ENCODE measurements at places on chromosomes 7 and 10.

DNA sequence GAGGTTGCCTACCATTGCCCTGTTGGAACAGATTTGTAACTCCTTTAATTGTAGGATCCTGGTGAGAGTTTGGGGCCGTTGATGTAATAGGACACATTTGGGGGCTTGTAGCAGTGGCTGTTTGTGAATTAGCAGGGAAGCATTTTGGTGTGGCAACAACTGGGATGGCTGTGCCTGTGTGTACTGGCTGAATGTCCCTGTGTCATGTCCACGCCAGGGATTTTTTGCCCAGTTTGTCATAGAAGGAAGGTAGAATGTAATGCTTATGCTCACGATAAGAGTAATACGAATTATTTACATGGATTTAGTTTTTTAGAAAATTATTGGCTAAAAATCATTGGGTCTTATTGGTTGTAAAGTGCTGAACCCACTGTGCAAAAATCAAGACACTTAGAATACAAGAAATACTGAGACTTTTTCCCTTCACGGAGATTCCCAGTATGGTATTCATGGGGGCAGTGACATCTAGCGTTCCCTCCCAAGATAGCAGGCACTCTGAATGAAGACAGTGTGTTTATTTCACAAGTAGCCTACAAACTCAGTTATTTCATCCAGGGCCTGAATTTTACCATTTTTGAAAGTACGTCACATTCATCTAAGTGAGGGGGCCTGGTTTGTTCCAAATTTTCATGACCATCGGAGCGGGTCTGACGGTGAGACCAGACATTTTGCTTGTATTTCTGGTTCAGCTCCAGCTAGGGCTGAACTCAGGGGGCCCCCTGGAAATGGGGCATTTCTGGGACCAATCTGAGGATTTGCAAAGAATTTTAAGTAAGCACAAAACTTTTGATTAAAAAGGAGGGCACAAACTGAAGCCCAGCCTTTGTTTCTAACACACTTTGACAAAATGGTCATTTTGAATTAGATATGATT is 74.7 kb downstream of the CACNB2 start:
- no peak for DNase-seq

DNA sequence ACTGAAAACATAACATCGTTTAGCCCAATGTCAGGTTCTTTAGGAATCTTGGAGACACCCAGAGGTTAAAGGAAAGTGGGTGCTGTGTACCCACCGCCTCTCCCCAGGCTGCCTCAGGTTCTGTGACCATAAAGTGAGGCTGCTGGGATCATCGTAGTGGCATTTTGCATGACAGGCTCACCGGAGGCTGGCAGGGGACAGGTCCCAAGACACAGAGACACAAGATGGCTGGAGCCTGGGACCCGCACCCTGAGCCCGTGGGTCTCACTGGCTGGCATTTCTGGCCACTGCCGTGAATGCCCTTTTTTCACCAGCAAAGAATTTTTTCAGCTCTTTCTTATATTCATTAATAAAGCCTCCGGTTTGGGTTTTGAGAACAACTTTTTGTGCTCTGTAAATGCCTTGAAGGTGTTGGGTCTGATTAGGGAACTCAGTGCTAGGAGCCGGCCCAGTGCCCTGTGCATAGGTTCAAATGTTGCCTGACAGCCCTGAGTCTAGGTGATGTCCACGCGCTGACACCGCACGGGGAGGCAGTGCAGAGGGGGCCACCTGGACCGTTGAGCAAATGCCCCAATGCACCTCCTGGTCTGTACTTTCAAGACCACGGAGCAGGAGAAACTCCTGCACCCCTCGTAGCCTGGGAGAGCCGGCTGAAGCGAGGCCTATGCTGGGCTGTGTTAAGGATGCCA is 130.0 kb downstream of the PAXIP1 start:
- DNase-seq = no peak

DNA sequence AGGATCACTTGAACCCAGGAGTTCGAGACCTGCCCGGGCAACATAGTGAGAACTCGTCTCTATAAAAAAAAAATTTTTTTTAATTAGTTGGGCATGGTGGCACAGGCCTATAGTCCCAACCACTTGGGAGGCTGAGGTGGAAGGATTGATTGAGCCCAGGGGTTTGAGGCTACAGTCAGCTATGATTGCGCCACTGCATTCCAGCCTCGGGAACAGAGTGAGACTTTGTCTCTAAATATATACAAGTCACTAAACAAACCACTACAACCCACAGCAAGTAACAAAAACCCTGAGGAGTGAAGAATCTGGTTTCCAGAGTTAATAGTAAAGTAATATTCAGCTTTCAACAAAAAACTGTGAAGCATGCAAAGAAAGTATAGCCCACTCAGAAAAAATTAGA is 32.7 kb upstream of the HHEX start:
- no peak for DNase-seq

- DNase-seq = no peak
These were observed 106.5 kb downstream of the ARHGAP12 start for GRCh38 chr10:31822150-31822549.

GRCh38 chr10:59512951-59513350 is 150.6 kb upstream of the FAM13C start:
- DNase-seq = no peak

- no peak for DNase-seq
These were observed 37.6 kb downstream of the PITRM1 start for GRCh38 chr10:3135006-3135405.

- no peak for DNase-seq
These were observed 24.3 kb upstream of the LARP4B start for GRCh38 chr10:955820-956217.

DNA sequence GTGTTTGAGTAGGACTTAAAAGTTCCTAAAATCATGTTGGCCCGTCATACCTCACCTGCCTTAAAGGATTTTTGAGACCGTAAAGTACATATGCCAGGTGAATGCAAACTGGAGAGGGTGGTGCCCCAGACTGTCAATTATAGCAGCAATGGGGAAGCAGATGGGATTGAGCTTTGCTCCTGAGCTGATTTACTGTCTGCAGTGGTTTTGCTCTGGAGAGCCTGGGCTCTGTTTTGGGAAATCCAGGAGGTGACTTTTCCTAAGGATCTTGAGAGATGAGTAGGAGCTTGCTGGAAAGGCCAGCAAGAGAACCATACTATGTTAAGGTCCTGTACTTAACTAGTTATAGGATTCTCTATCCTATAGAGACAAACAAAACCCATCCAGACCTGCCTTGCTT is 43.0 kb downstream of the COL13A1 start:
- no peak for DNase-seq

All from DMS 273 treated with DMSO at 0.1 percent for 48 hours (cell line).